ENCODE measurements at places on chromosomes 1 and 21.

DNA sequence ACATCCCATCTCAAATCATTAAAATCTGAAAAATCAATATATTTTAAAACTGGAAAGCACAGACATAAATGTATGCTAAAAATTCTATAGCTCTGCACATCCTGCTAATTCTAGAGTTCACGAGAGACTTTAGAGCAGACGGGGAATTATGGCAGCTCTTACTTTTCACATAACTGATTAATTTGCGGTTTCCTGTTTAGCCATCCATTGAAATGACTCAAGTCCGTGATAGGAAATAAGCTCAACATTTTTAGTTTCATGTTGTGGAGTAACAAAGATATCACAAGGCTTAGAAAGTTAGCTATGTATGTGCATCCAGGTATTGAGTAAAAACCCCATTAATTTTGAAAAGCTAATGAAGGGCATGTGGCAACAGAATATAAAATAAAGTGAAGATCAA is 123.2 kb downstream of the SMYD2 start:
- DNase-seq = no peak

DNA sequence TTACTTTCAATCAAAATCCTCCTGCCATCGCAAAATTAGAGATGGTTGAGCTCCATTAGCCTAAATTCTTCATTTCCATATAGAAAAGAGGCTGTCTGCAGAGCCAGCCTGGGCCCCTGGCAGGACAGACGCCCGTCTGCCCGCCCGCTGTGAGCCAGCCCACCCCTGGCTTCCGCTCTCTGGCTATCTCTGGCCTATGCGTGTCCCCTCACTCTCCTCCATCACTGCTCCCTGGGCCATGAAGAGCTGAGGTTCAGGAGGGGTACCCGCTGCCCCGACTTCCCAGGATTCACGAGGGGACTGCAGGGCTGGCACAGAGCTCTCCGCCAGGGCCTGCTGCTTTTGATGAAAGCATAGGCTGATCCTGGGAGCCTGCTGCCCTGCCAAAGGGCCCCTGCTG is 117.6 kb downstream of the CASZ1 start:
- DNase-seq = no peak

DNA sequence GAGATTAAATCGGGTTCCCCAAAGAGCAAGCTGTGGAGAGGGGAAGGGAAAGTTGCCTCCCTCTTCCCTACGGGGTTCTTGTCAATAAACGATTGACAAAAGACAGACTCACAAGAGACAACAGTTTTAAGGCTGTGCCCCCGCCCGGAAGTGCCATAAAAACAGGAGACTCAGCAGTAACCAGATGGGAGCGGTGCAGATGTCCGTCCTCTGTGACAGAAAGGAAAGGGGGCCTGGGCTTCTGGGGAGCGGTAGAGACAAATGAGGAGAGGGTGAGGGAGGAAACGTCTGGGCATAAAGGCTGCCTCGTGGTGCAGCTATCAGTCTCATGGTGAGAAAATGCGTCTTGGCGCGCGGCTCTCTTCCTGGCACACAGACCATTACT is 5.9 kb downstream of the TP73 start:
- DNase-seq = no peak

- no peak for DNase-seq
Measured at GRCh38 chr1:38746402-38746935, 113.1 kb downstream of the RRAGC start.
